ENCODE measurements at places on chromosomes 1 and 21.

DNA sequence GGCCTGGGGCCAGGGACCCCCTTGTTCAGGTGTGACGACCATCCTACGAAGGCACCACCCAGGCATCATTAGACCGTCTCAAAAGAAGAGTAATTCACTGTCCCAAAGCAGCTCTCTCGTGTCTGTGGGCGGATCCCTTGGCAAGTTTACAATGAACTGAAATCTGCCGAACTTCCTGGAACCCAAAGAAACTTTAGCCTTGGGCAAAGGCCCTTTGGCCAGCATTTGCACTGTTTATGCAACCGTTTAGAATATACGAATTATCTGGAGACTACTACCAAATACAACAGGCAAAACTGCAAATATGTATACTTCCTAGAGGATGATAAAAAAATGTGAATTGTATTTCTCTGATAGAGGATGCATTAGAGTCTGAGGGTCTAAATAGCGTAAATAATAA is 1.4 kb upstream of the SOD1 start:
- no peak for DNase-seq

- peak; percentile 94 for DNase-seq
Measured at GRCh38 chr21:19031953-19032352, 628.4 kb upstream of the TMPRSS15 start.

GRCh38 chr1:214494706-214495105 is 56.7 kb downstream of the PTPN14 start:
- DNase-seq = no peak

DNA sequence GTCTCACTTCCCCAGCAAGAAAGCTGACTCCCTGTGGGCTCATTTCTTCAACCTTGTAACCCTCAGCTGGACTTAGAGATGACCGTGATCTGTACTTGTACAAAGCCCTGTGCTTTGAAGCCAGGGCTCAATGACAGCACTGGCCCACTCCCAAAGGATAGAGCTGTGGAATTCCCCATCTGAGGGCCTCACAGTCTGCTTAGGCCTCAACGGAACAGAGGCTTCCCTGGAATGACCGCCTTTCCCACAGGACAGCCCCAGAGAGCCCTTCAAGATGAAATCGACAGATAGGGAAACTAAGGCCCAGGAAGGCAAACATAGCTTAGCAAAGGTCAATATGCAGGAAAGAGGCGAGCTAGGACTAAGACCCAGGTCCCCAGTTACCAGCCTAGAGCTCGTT is 11.5 kb downstream of the SLC9A1 start:
- DNase-seq = no peak

DNA sequence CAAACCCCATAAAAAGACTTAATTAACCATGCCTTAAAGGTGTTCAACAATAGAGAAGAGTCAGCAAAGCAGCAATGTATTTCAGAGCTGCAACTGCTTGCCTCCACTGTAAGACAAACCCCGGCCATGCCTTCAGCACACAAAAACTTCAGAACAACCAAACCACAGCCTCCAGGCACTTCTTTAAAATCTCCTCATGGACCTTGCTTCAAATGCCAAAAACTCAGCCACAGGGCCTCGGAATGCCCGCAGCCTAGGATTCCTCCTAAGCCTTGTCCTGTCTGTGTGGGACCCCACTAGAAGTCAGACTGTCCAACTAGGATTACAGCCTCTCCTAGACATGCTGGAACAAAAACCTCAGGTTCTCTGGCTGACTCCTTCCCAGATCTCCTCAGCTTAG is 208.1 kb upstream of the DUSP10 start:
- DNase-seq = no peak

DNA sequence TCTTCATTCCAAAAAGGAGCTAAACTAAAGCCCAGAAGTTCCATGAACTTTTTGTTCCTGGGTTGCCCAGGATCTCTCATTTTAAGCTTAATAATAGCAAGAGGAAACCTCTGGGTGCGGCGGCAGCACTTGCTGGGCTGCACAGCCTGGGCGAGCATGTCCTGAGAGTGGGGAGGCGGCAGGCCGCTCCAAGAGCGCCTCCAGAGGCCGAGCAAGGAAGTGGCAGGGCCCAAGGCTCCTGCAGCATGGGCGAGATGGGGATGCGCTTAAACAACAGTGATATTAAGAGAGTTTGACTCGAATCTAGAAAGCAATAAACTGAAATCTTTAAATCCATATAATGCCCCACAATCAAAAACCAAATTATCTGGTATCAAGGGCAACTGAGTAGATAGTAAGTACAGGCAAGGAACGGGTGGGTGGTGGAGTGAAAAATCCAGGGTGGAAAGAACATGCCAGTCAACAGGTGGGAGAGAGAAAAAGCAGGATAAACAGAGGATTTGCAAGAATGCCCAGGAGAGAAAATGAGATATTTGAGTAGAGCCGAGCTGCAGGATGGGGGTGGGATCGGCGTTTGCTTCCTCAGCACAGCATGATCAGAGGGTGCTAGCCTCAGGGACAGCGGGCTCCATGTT is 14.1 kb upstream of the TNR start:
- peak; percentile 34 for DNase-seq

- peak; percentile 47 for DNase-seq
Measured at GRCh38 chr1:160342526-160342925, 524 bp downstream of the COPA start.

DNA sequence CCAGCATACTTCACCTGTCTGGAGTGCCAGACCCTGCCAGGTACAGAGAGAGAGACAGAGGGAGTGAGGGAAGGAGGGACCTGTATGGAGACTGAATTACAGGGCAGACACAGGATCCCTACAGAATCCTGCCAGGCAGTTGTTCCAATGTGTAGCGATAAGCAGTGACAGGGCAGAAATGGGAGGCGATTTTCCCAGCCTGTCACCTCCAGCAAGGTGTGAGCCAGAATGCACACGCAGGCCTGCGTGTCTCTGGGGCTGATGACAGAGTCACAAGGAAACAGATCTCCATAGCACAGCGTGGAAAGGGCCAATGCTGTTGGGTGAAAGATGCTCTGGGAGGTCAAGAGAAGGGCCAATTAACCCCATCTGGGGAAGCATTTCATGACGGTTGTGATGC is 111.3 kb downstream of the HIVEP3 start:
- peak; percentile 15 for DNase-seq

DNA sequence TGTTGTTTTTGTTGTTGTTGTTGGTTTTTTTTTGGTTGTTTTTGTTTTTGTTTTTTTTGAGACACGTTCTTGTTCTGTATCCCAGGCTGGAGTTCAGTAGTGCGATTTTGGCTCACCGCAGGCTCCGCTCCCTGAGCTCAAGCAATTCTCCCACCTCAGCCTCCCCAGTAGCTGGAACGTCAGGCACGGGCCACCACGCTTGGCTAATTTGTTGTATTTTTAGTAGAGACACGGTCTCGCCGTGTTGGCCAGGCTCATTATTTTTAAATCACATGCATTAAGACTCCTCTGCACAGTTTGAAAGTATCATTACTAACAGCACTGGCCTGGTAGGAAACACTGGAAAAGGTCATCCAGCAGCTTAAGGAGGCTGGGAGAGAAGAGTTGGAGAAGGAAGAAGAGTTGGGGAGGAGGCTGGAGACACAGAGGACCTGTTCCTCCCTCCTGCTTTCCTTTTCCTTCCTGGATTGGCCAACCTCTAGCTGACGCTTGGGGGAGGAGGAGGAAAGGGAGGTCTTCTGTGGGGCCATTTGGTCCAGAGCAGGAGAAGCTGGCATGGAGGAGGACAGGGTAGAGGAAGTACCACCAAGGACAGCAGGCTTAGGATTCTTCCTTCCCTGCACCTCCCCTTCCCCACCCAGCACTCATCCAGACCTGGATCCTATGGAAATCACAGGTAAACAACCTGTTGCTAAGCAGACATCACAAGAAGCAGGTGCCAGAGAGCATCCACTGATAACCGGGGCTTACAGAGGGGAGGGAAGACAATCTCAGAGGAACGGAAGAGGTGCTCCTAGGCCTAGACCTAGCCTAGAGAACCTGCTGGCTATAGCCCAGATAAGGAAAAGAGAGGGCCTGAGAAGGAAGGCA is 71.9 kb upstream of the GOLT1A start:
- no peak for DNase-seq

- DNase-seq = no peak
Measured at GRCh38 chr1:212618466-212619210, 10.1 kb downstream of the ATF3 start.

GRCh38 chr21:37532868-37533780 is 166.6 kb downstream of the DYRK1A start:
- peak; percentile 51 for DNase-seq

DNA sequence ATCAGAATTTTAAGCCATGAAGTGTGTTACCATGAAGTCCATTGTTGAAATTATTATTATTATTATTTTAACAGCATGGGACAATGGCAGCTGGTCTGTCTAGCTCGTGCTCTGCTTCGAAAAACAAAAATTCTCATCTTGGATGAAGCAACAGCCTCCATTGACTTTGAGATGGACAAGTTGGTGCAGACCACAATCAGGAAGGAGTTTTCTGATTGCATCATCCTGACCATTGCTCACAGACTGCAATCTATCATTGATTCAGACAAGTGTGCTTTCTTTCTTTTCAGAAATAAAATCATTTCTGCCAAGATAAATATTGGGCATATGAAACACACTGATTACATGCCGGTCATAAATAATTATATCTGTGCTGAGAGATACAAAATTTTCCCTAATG is 21.0 kb downstream of the HSPA13 start:
- no peak for DNase-seq

DNA sequence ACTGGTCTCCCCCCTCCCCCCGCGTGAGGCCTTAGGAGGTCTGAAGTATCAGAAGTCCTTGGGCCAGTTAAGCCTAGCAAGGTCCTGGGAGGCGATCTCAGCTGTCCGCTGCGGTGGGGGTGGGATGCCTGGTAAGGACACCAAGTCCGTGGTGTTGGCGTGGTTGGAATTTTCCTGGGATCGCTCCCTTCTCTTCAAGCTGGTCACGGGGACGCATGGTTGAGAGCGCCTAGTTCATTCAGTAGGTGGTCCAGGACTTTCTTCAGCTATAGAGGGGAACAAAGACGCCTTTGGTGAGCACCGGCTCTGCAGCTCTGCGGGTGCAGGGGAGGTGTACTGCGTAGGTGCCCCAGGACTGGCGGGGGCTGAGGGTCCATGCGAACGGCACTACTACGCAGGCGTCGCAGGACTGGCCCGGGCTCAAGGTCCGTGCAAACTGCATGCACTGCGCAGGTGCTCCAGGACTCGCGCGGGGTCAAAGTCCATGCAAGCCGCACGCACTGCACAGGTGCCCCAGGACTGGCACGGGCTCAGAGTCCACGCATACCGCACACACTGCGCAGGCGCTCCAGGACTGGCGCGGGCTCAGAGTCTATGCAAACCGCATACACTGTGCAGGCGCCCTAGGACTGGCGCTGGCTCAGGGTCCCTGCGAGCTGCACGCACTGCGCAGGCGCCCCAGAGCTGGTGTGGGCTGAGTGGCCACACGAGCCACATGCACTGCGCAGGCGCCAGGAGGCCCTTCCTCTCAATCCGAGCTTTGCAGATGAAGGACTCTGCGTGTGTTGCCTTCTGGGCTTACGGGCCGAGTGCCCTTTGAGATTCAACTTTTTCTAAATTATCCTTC is 36.6 kb upstream of the HMGN1 start:
- peak; percentile 92 for DNase-seq

DNA sequence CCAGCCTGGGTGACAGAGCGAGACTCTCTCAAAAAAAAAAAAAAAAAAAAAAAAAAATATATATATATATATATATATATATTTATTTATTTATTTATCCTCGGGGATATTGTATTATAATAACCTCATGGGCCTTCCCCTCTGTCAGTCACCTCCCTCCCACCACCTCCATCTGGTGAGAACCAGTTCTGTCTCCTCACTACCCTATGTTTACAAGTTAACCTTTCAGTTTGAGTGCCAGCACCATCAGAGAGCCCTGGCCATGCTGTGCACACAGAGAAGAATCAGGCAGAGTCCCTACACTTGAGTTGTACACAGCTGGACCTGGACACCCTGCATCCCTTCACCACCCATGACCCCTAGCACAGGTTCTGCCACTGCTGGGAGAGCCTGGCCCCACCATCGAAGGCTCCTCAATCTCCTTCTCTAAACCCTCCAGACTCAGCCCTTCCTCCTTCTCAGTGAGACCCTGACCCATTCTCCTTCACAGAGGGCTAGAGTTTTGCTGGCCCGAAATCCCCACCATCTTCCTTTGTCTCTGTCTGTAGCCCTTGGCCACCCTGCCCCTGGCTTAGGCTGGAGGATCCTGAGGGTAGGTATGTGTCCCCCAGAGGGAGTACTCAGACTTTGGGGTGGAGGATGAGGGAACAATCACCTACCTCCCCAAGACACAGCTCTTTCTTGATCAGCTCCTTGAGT is 1.2 kb downstream of the S100A5 start:
- peak; percentile 53 for DNase-seq

- DNase-seq = no peak
Measured at GRCh38 chr1:53400761-53401674, 58.2 kb upstream of the DMRTB1 start.

DNA sequence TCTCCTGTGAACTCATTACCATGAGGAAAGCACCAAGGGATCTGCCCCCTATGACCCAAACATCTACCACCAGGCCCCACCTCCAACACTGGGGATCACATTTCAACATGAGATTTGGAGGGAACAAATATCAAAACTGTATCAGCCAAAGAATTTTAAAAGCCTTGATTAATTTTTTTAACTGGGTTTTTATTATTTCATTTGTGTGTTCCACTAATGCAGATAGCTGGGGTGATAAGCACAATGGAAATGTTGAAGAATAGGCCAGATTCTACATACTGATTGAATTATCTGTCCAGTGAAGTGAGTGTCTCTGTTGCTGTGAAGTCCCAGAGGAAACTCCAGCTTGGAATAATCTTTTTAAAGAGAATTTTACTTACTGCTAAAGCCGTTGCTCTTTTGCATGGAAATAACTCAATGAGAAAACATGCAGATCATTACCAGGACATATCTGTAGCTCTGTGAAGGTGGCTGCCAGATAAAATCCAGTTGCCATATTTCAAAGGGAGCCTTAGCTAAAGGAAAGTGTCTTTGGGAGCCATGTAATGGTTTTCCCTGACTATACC is 44.4 kb upstream of the DHCR24 start:
- DNase-seq = no peak

GRCh38 chr1:32184650-32185049 is 5.2 kb downstream of the TXLNA start:
- no peak for DNase-seq

DNA sequence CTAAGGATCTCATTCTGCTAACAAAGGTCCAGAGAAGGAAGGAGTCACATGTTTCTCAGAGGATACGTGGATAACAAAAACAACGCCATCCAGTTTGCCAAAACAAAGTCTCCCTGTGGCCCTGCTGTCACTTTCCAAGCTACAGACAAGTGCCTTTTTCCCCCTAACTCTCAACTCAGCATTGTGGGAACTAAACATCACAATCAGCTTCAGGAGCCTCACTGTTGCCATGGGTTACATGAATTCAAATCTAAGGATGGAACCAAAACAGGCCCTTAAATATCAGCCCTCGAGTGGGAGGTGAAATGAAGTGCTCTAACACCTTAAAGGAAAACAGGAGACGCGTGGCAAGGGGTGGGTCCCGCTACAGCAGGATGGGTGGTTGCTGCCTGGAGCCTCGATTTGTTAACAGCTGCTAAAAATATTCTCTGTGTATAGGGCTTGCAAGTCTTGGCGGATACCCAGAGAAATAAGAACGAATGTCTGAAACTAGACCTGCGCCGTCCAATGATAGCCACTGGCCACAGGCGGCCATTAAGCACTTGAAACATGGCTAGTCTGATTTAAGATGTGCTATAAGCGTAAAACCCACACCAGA is 66.4 kb upstream of the SOD1 start:
- DNase-seq = no peak

Data from NCI-H69 (cell line).